ENCODE measurements at places on chromosomes 2 and 18.

DNA sequence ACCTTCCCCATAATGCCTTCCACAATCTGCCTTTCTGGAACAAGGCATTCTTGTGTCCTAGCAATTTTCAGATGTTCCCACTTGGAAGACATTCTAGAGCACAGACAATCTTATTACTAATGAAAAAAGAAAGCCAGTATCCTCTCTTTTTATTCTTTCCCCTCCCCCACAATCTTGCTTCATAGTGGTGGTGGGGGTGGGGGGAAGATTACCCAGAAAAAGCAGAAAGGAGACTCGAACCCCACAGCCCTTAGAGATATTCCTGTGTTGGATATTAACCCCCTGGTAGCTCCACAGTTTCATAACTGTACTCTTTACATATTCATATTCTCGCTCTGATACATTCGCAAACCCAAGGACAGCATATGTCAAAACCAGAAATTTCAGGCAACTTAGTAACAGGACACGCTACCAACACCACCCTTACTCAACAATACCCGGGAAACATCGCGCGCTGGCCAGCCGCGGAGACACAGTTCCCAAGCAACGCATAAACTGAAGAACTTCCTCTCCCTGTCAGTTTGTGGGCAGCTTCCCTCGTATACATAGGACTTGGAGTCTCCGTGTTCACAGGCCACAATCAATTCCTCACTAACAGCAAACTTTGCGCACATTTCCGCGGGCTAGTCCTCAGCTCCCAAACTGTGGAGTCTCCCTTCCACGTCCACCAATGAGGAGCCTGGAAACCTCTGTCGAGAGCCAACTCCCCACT lies 793 bp downstream of the NR4A2 start:
- peak; percentile 54 for DNase-seq

DNA sequence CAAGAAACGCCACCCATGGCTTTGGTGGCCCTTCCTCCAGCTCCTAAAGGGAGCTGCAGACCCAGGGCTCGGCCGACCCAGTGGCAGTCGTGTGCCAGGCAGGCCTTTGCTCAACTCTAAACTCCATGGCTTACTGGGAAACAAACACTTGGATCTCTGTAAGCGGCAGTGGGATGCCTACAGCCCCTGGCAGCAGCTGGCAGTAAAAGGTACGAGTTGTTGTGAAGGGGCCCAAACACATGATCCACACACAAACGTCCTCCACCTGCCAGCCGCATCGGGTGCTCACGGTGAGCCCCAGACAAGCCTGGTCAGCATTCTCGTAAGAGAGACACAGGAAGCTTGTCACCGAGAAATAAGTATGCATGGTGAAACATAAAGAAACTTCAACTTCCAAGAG lies 214.9 kb downstream of the MGAT5 start:
- no peak for DNase-seq

GRCh38 chr2:36878429-36878828 lies 87.9 kb downstream of the STRN start:
- no peak for DNase-seq

DNA sequence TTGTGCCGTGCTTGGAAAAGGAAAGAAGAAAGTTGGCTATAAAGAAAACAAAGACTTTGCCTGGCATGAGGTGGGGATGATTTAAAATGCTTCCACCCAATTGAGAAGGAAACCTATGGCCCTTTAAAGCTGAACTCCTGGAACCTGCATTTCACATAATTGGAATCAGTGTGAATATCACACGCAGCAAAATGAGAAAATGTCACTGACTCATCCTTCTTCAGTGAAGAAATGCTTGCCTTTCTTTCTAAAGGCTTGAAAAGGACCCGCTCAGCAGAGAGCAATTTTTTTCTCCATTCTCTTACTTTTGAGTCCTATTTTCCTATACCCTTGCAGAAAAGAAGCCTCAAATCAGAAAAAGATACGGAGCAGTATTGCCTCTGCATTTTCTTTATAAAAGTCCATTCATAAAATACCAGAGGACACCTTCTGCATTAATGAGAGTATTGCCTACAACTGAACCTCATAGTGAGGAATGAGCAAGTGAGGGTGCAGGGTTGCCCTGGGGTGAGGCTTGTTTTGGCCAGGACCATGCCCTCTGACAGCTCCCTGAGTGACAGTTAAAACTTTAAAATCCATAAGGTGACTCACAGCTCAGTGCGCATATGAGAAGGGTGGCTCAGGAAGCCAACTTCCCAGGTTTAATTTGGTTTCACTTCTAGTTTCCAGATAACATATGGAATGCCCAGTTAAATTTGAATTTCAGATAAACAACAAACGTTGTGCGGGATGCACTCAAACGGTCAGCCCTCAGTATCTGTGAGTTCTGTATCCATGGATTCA lies 191.9 kb upstream of the GYPC start:
- no peak for DNase-seq

DNA sequence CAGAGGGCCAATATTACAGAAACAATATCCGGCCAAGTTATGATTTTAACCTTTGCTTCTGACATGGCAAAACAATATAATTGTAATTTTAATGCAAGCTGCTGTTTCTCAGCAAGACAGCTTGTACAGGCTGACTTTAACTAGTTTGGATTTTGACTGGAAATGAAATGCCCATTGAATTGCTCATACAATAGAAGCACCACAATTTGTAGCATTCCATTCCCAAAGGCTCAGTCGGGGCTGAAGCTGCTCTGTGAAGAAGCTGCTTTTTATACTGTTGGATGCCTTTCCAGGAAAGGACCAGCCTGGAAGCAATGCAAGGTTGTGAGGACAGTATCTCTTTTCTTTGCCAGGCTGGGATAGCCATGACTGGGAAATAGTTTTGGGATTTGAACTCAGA lies 677.0 kb upstream of the FANCL start:
- no peak for DNase-seq

DNA sequence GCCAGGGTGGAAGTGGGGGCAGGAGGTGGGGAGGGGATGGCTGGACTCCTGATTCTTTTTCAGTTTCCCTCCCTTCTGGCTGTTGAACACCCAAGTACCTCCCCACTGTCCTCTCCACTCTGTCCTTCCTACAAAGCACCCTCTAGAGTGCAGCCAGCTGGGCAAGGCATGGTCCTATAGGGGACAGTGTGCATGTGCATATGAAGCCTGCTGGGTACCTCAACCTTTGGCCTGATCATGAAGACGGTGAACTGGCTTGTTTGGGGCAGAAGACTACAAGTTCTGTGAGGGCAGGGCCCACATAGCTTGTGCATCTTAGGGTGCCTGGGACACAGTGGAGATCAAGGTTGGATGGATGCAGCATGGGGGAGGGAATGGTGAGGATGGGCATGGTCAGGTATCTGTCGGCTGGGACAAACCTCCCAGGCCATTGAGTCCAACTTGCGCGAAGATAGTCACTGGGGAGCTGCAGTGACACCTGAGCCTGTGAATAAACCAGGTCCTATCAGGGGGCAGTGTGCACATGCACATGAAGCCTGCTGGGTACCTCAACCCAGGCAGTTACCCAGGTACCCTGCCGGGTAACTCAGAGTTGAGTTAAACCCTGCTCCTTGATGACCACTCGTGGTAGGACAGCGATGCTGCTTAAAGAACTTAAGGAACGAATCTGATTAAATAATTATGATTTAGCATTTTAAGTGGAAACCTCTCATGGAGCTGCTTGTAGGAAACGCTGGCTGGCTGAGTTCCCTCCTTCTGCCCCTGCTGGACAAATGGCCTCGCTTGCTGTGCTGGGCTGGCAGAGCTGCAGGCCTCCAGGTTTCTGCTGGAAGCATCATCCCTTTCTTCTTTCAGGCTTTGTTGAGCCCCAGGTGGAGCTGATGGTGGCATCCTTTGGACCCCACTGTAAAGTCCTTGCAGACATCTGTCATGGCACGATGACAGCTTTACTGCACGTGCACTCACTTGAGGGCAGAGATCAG lies 84.0 kb downstream of the POLR1A start:
- no peak for DNase-seq

DNA sequence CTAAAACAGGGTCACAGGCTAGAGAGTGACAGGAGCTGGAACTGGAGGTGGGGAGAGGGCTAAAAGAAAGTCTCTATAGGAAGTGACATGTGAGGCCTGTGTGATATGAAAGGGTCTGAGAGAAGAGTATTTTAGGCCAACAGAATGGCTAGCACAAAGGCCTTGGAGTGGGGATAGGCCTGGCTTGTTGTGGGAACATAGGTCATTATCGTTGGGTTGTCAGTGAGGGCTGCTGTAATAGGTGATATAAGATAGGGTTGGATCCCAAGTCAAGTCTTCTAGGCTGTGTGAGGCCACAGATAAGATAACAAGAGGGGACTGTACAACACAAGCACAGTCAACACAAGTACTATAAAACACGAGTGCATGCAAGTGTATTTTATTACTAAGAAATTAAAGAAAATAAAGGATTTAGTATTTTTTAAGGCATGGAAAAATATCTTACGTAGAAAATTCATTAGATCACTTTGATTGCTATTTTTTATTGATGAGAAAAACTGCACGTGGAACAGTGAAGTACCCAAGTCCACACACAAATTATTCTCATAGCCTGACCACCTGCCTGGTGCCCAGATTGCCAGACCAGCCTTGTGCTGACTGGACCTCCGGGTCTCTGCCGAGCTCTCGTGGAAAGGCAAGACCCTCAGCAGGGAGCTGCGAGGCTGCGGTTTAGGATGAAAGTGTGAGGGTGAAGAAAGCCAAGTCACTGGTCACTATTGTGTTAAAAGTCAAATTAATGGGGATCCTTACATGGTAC lies 14.1 kb downstream of the LTBP1 start:
- DNase-seq = no peak

GRCh38 chr2:1739961-1740715 lies 4.2 kb downstream of the PXDN start:
- no peak for DNase-seq
